ENCODE measurements at places on chromosomes 13 and 19.

- no peak for DNase-seq
Observed at GRCh38 chr13:85808811-85809210, 9.6 kb upstream of the SLITRK6 start.

DNA sequence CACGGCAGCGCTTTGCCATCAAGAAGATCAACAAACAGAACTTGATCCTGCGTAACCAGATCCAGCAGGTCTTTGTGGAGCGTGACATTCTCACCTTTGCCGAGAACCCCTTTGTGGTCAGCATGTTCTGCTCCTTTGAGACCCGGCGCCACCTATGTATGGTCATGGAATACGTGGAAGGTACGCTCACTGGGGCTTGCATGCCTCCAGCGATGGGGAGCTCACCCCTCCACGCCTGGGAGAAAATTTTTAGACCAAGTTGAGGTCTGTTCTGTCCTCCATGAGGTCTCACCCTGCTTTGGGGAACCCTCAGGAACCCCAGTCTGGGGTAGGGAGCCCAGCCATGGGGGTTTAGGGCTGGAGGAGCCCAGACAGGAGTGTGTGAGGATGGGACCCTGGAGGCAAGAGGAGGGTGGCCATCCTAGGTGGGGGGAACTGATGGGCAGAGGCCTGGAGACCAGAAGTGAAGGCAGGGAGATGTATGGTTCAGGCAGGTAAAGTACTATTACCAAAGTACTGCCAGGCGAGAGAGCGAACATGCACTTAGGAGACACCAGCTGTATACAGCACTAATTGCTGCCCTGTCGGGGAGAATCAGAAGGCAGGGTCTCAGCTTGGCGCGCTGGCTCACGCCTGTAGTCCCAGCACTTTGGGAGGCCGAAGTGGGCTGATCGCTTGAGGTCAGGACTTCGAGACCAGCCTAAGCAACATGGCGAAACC lies 22.3 kb upstream of the PIK3R2 start:
- DNase-seq: no peak

GRCh38 chr13:32804673-32805230 lies 211.5 kb upstream of the KL start:
- no peak for DNase-seq

GRCh38 chr13:20544201-20544923 lies 18.7 kb upstream of the CRYL1 start:
- DNase-seq: no peak

- no peak for DNase-seq
Observed at GRCh38 chr13:97716746-97717145, 236.7 kb upstream of the IPO5 start.

GRCh38 chr13:20536992-20537391 lies 11.3 kb upstream of the CRYL1 start:
- no peak for DNase-seq

GRCh38 chr13:44718467-44718866 lies 142.3 kb upstream of the TSC22D1 start:
- no peak for DNase-seq

- peak; percentile 3 for DNase-seq
Observed at GRCh38 chr13:110869805-110870706, 44.8 kb downstream of the ANKRD10 start.

DNA sequence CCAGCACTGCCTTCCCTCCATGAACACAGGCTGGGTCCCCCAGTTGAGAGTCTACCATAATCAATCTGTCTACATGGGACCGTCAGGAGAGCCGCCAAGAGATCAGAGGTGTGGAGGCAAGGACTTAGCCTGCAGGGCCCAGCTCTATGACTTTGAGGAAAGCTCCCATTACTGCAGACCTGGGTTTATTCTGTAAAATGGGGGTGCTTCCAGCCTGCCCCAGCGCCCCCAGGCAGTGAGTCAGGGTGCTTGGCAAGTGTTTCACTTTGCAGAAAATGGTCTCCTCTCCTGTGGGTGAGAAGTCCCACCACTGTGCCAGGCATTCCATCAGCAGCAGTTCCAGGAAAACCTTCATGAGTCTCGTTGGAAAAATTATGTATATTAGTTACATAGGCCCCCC lies 75.5 kb upstream of the VSTM2B start:
- no peak for DNase-seq

DNA sequence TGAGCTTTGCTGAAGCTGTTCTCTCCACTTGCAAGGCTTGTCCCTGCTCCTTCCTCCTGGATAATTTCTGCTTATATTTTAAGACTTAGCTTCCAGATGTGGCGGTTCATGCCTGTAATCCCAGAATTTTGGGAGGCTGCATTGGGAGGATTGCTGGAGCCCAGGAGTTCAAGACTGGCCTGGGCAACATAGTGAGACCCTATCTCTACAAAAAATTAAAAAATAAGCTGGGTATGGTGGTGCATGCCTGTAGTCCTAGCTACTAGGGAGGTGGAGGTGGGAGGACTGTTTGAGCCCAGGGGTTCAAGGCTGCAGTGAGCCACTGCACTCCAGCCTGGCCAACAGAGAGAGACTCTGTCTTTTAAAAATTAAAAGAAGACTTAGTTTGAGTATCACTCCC lies 31.6 kb downstream of the CEBPA start:
- DNase-seq: no peak
